ENCODE measurements at places on chromosomes 4 and X. TPM values are rescaled to one million over a fixed set of nuclear protein-coding genes. Genes with fewer than 3 reads are reported as not detected.

The CPLX1 gene
- total RNA-seq, result 1.2 TPM

The GABRB1 gene
- not detected for total RNA-seq

The SERPINA7 gene
- total RNA-seq, result not detected

The NEUROG2 gene
- total RNA-seq, result not detected

The TLR1 gene
- 16.1 TPM for total RNA-seq

The NAP1L3 gene
- total RNA-seq, result 14.0 TPM

All from thoracic aorta (tissue), 2 donors.